Hematopoietic multipotent progenitor cell (in vitro differentiated cells): ENCODE measurements at places on chromosomes 4 and X.

DNA sequence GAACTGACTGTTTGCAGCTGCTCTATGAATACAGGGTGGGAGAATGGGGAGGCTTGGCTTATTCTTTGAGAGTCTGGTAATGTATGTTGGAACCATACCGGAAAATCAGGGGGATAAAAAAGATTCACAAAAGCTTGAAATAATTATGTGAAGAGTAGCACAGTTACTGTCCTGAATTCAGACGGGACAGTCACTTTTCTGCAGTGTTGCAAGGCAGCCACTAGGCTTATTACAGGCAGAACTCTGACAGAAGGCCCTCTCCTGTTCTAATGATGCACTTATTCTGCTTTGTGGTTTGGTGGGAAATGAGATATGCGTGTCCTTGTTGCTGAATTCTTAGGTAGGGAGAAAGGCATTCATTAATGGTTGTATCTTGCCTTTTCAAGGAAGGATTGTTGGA lies 37.2 kb downstream of the GUCY1B1 start:
- peak; percentile 26 for DNase-seq

DNA sequence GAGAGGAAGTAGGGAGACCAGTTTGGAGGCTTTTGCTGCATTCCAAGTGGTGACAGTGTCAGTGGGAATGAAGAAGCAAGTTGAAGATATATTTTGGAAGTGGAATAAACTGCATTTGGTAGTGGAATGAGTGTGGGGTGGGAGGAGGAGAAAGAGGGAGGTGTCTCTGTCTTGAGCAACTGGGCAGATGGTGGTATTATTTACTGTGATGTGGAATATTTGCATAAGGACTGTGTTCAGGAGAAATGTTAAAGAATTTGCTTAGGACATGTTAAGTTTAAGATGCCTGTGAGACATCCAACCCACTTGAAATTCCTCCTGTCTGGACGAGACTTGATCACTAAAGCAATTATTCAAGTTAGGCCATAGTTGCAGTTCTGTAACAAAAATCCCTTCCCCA lies 448.9 kb upstream of the AMOT start:
- no peak for DNase-seq

- no peak for DNase-seq
These were observed 76.5 kb upstream of the LSM6 start for GRCh38 chr4:146098978-146099377.

DNA sequence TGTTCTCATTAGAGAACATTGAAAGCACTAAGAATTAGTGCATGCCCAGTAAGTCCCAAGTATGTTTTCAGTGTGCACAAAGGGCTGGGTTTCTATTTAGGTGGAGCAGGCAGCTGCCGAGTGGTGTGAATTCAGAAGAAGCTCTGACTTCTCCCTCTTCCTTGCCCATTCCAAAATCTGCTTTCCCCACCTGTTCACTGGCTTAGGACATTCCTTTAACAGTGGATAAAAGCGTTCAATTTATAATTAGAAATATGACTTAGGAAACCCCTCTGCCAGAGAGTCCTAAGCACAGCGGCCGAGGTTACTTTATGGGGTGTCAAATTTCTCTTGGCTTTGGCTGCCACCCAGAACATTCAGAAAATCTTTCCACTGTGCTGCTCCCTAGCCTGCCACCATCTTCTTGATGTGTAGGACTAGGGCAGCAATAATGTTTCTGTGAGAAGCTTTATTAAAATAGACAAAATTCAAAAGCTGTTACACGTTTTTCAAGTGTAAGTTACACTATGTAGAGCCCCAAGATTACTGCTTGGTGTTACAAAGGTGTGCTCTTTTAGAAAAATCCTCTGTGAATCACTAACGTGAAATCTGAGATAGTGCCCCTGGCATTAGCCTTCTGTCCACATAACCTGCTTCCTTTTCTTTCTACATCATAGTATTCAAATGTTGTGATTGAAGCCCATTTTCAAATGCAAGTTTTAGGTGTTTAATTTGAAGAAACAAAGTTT lies 191.6 kb upstream of the ANKRD50 start:
- no peak for DNase-seq

DNA sequence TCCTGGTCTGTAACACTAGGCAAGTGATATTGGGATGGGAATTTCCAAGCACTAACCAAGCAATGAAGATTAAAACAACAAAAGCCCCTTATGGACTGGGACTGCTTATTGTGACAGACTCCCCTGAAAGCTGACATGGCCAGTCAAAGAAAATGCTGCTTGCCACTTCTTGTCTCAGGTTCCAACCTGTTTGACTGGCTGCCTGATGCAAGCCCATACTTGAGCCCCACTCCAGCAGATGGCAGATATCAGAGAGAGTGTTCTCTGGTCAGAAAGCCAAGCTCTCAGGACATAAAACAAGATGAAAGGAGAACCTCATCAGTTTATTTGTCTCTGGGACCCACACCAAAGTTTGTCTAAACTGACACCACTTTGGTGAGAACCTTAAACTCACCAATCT lies 15.5 kb upstream of the IGBP1 start:
- no peak for DNase-seq

GRCh38 chrX:320126-320783 lies 1.7 kb upstream of the GTPBP6 start:
- DNase-seq = no peak

- DNase-seq = no peak
These were observed 10.6 kb upstream of the MND1 start for GRCh38 chr4:153333874-153334273.

DNA sequence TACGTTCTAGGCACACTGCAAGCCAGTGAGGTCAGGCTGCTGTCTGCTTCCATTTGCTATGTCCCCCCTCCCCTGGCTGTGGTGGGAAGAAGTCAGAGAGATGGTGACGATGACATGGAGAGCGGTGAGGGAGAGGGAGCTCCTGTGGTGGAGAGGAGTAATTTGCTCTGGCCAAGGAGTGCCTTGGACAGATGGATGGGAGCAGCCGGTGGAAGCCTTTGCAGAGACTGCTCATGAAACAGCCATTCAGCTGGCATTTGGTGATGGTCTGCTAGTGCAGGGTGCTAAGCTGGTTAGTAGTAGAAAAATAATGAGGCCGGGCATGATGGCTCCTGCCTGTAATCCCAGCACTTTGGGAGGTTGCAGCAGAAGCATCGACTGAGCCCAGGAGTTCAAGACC lies 124.1 kb downstream of the FHDC1 start:
- no peak for DNase-seq

GRCh38 chrX:151178746-151179145 lies 2.4 kb downstream of the GPR50 start:
- DNase-seq = no peak

- DNase-seq = no peak
These were observed 1548.5 kb upstream of the IGFBP7 start for GRCh38 chr4:58658701-58659100.

- peak; percentile 64 for DNase-seq
These were observed 1.5 kb downstream of the ADRA2C start for GRCh38 chr4:3767570-3768288.
